ENCODE measurements at places on chromosomes 4 and X.

DNA sequence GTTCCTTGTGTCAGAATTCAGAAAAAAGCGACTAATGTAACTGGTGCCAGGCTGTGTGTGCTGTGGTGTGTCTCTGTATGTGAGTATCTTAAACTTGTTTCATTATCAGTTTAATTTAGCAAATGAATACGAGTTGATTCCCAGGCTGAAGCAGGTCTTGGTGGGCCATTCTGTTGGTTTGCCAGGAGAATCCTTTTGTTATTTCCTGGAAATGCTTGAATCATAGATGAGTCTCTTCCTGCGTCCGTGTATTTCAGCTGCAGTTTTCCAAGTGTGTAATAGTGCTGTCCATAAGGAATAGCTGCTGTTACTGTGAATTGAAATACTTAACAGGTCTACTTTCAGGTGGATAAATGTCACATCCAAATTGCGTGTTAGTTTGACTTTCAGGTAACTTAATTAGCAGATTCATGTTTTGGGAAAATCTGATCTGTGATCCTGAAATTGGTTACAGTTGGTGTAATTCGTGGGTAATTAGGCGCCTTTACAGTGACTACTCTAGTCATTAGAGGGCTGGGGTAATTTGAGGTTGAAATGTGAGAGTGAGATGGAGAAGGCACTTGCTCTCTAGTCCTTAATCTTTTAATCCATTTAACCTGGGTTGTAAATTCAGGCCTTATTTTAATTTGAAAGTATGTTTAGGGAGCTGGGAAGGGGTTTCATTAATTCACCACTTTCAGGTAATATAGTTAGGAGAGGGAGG, 23.8 kb downstream of the TMEM131L start:
- DNase-seq = no peak

GRCh38 chr4:53313510-53313909, 52.4 kb downstream of the SCFD2 start:
- peak; percentile 14 for DNase-seq

- no peak for DNase-seq
These were observed 20.5 kb downstream of the PDLIM5 start for GRCh38 chr4:94472056-94472826.

- no peak for DNase-seq
These were observed 53.0 kb upstream of the PROM1 start for GRCh38 chr4:16136827-16137226.

- no peak for DNase-seq
These were observed 39.6 kb upstream of the BBS12 start for GRCh38 chr4:122692641-122693520.
